Panc1 (cell line): ENCODE measurements at places on chromosomes 3 and 15. TPM values are rescaled to one million over a fixed set of nuclear protein-coding genes. Genes with fewer than 3 reads are reported as not detected.

DNA sequence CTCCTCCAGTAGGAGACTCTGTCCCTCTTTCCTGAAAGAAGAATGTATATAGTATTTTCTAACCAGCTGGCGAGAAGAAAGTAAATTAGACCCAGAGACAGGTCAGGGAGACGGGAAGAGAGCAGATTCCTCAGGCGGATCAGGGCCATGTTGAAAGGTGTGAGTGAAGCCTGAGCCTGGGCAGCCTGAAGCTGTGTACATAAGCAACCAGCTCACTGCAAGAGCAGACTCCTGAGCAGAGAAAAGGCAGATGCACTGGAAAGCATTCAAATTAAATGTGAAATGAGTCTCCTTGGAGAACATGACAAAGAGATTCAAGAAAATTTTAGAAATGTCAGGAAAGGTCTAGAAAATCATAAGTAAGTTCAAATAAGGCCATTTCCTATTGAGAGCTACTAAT lies 165.8 kb downstream of the GOLIM4 start:
- no peaks in the 10 kb centered on the region for H3K36me3 ChIP-seq
- H3K4me3 ChIP-seq: no peak overlapping the region
- H3K27ac ChIP-seq: no peak overlapping the region

GRCh38 chr3:193896419-193896818 lies 239.5 kb upstream of the HES1 start:
- H3K4me3 ChIP-seq: no peak overlapping the region
- no peak for DNase-seq
- H3K27ac ChIP-seq: no peak overlapping the region
- H3K27me3 ChIP-seq: no peaks in the 10 kb centered on the region

- H3K27me3 ChIP-seq: no peaks in the 10 kb centered on the region
- no peaks in the 10 kb centered on the region for H3K36me3 ChIP-seq
- H3K27ac ChIP-seq: no peak overlapping the region
- no peaks in the 10 kb centered on the region for H3K4me1 ChIP-seq
- DNase-seq: no peak
Measured at GRCh38 chr3:137163241-137163871, 205.6 kb downstream of the IL20RB start.

GRCh38 chr3:123326531-123326930 lies 122.4 kb downstream of the ADCY5 start:
- no peaks in the 10 kb centered on the region for H3K36me3 ChIP-seq
- H3K4me1 ChIP-seq: peaks cover 4% of the 10 kb centered on the region; the same call in 1 of the 2 replicates
- DNase-seq: no peak
- H3K27ac ChIP-seq: no peak overlapping the region
- H3K4me3 ChIP-seq: no peak overlapping the region
- H3K27me3 ChIP-seq: 0 out of 2 replicates have a peak, but pooled peaks cover 2% of the 10 kb centered on the region

The SNTN gene
- not detected for total RNA-seq

- no peaks in the 10 kb centered on the region for H3K4me1 ChIP-seq
- no peaks in the 10 kb centered on the region for H3K36me3 ChIP-seq
- no peak for DNase-seq
- no peaks in the 10 kb centered on the region for H3K27me3 ChIP-seq
Measured at GRCh38 chr3:49500732-49501609, 30.9 kb downstream of the DAG1 start.

The ACKR2 gene
- total RNA-seq: not detected

The FETUB gene
- total RNA-seq: not detected

DNA sequence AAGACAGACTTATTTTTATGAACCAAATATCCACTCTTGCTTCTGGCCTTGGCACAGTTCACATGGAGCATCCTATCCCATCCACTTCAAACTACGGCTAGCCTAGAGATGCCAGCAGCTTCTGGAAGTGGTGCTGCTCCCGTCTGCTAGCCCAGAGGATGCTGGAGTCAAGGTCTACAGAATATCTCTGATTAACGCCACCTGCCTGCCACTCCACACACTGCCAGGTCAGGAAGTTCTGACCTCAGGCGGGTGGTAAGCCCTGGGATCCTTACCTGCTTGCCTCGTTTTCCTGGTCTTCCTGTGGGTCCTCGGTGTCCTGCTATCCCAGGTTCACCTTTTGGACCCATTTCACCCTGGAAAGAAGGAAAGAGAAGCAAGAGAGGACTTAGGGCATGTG lies 42.9 kb downstream of the EAF1 start:
- H3K36me3 ChIP-seq: no peaks in the 10 kb centered on the region
- H3K27ac ChIP-seq: no peak overlapping the region
- H3K4me3 ChIP-seq: no peak overlapping the region
- no peaks in the 10 kb centered on the region for H3K27me3 ChIP-seq

GRCh38 chr3:159252772-159253384 lies 451.0 kb downstream of the MFSD1 start:
- no peaks in the 10 kb centered on the region for H3K36me3 ChIP-seq
- no peaks in the 10 kb centered on the region for H3K4me1 ChIP-seq
- DNase-seq: peak; percentile 35
- no peaks in the 10 kb centered on the region for H3K27me3 ChIP-seq

DNA sequence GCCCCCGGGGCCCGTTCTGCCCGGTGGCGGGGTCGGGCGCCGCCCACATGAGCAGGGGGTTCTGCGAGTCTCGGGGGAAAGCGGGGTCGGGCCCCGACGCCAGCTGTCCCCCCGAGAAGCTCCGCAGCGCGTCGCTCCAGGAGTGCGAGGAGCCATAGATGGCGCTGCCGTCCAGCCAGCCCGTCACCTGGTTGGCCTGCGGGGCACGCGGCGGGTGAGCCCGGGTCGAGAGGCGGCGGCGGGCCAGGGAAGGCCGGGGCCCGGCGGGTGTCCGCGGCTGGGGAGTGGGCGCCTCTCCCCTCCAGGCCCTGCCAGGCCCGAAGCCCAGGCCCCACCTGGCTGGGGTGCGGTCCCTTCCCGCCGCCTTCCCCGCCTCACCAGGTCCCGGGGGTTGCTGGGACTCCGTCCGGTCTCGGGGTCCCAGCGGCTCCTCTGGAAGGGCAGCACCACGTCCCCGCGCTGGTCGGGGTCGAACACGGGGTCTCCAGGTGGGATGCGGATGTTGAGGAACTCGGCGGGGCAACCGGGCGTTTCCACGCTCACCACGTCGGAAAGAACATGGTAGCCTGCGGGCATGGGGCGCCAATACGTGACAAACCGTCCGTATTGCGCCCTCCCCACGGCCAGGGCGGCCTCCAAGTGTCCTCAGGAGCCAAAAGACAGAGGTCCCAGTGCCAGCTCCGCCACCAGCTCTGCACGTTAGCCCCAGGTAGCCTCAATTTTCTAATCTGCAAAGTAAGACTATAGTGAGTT lies 2.4 kb downstream of the DUOX2 start:
- peaks cover 23% of the 10 kb centered on the region for H3K27me3 ChIP-seq
- H3K4me3 ChIP-seq: no peak overlapping the region
- no peak overlapping the region for H3K27ac ChIP-seq
- no peak for DNase-seq
- H3K36me3 ChIP-seq: no peaks in the 10 kb centered on the region

- no peaks in the 10 kb centered on the region for H3K4me1 ChIP-seq
- H3K27ac ChIP-seq: no peak overlapping the region
- DNase-seq: no peak
- H3K36me3 ChIP-seq: no peaks in the 10 kb centered on the region
- no peaks in the 10 kb centered on the region for H3K27me3 ChIP-seq
Measured at GRCh38 chr15:25811481-25811906, 51.6 kb downstream of the ATP10A start.

- no peaks in the 10 kb centered on the region; the same call in none of the 2 replicates for H3K4me1 ChIP-seq
- H3K36me3 ChIP-seq: no peaks in the 10 kb centered on the region
- H3K4me3 ChIP-seq: no peak overlapping the region
- H3K27ac ChIP-seq: 0 out of 2 replicates have a peak overlapping the region, but pooled peaks have one; percentile 3
- H3K27me3 ChIP-seq: no peaks in the 10 kb centered on the region
Measured at GRCh38 chr15:31263751-31264558, 62.7 kb upstream of the KLF13 start.

The ERICH6 gene
- 0.28 TPM for total RNA-seq

The SPTBN5 gene
- 2.1 TPM for total RNA-seq

The PARP15 gene
- 0.21 TPM for total RNA-seq

The DNAH12 gene
- 0.21 TPM for total RNA-seq

GRCh38 chr3:63800097-63800496 lies 19.0 kb upstream of the C3orf49 start:
- no peak overlapping the region for H3K4me3 ChIP-seq
- H3K27ac ChIP-seq: no peak overlapping the region
- H3K36me3 ChIP-seq: no peaks in the 10 kb centered on the region
- DNase-seq: no peak
- no peaks in the 10 kb centered on the region for H3K4me1 ChIP-seq

DNA sequence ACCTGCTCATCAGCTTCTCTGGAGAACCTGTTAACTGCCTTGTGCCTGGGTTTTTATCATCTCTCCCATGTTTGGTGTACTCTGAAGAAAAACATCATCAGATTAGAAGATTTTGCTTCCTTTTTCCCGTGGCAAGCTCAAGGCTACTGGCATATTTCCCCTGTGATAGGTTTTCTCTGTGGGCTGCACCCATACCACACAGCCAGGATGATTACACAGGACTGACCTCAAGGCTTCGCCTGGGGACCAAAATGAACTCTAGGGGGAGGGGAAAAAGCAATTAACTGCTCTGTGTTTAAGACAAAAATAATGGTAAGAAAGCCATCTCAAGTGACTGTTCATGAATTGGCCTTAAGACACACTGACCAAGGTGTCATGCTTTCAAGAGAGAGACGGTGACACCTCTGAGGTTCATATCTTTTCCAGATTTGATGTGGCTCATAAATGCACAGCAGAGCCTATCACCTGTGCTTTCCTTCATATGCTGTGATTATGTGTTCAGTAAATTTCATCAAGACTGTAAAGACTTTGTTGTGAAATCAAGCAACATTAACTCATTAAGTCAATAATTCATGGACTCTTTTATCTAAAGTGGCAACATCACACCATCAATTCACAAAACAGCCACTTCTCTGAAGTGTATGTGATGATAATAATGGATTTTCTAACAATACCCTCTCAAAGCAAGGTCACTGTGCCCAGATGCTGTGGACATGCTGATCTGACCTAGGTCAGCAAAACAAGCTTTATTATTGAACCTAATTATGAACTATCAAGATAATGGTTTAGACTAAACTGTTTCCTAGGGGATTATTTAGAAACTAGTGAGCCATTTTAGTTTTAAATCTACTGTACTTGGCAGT lies 427.9 kb downstream of the WDR72 start:
- no peaks in the 10 kb centered on the region for H3K36me3 ChIP-seq
- no peaks in the 10 kb centered on the region for H3K4me1 ChIP-seq
- no peak overlapping the region for H3K27ac ChIP-seq
- H3K4me3 ChIP-seq: no peak overlapping the region
- no peak for DNase-seq

DNA sequence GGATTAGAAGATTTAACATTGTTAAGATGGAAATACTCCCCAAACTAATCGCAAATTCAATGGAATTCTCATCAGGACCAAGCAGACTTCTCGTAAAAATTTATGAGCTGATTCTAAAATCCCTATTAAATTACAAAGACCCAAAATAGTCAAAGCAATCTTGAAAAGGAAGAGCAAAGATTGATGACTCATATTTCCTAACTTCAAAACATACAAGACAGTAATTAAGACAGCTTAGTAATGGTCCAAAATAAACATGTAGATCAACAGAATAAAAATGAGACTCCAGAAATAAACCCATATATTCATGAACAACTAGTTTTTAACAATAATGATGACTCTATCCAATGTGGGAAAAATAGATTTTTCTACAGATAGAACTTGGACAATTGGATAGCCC lies 148.7 kb downstream of the SI start:
- H3K36me3 ChIP-seq: no peaks in the 10 kb centered on the region
- no peak overlapping the region for H3K4me3 ChIP-seq
- H3K27me3 ChIP-seq: no peaks in the 10 kb centered on the region
- H3K27ac ChIP-seq: no peak overlapping the region
- no peak for DNase-seq

- DNase-seq: no peak
- no peaks in the 10 kb centered on the region for H3K36me3 ChIP-seq
- H3K27me3 ChIP-seq: no peaks in the 10 kb centered on the region
- H3K27ac ChIP-seq: no peak overlapping the region
- peak overlapping the region; percentile 93; the same call in 1 of the 2 replicates for H3K4me3 ChIP-seq
- H3K4me1 ChIP-seq: peaks cover 28% of the 10 kb centered on the region
Measured at GRCh38 chr15:65789759-65790425, 2.2 kb downstream of the DENND4A start.

GRCh38 chr3:30505866-30506520 lies 100.4 kb upstream of the TGFBR2 start:
- no peaks in the 10 kb centered on the region for H3K4me1 ChIP-seq
- no peak overlapping the region for H3K27ac ChIP-seq
- no peak for DNase-seq
- no peaks in the 10 kb centered on the region for H3K27me3 ChIP-seq
- no peak overlapping the region for H3K4me3 ChIP-seq
- no peaks in the 10 kb centered on the region for H3K36me3 ChIP-seq

The HHATL gene
- not detected for total RNA-seq

GRCh38 chr15:56972426-56972825 lies 54.0 kb downstream of the TCF12 start:
- no peaks in the 10 kb centered on the region for H3K27me3 ChIP-seq
- no peak overlapping the region for H3K4me3 ChIP-seq
- no peaks in the 10 kb centered on the region for H3K36me3 ChIP-seq
- H3K27ac ChIP-seq: no peak overlapping the region
- H3K4me1 ChIP-seq: peaks cover 28% of the 10 kb centered on the region

DNA sequence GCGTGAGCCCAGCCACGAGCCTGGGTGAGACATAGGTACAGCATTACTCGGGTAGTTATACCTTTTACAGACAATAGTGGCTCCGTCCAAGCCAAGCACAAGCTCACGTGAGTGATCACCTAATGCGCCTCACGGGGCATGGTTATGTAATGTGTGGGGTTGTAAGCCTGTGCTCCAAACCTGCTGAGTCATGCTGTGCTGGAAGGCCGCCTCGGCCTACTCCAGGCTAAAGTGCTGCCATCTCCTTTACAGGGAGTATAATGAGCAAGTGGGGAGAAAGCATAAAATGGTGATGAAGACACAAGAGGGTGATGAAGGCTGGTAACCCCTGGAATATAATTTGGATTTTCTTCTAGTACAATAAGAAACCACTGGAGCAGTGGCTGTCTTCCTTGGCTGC lies 175.8 kb upstream of the STT3B start:
- H3K27me3 ChIP-seq: no peaks in the 10 kb centered on the region
- H3K4me3 ChIP-seq: no peak overlapping the region
- no peak overlapping the region for H3K27ac ChIP-seq
- no peak for DNase-seq
- no peaks in the 10 kb centered on the region for H3K4me1 ChIP-seq
- H3K36me3 ChIP-seq: no peaks in the 10 kb centered on the region

The WNT5A gene
- total RNA-seq: 0.54 TPM

- H3K36me3 ChIP-seq: no peaks in the 10 kb centered on the region
- no peaks in the 10 kb centered on the region for H3K27me3 ChIP-seq
- no peak for DNase-seq
- H3K4me3 ChIP-seq: no peak overlapping the region
- H3K27ac ChIP-seq: no peak overlapping the region
Measured at GRCh38 chr3:71521940-71522876, 61.3 kb downstream of the FOXP1 start.

GRCh38 chr3:155815030-155815545 lies 9.0 kb upstream of the C3orf33 start:
- H3K4me3 ChIP-seq: no peak overlapping the region
- no peak for DNase-seq
- no peaks in the 10 kb centered on the region for H3K27me3 ChIP-seq
- no peaks in the 10 kb centered on the region for H3K36me3 ChIP-seq

The INKA1 gene
- 2.2 TPM for total RNA-seq
